GM19239 (cell line): ENCODE measurements at places on chromosomes 7 and 10.

- DNase-seq = no peak
These were observed 1.5 kb upstream of the MTPN start for GRCh38 chr7:135978624-135979023.

- no peak for DNase-seq
These were observed 80.8 kb upstream of the ADAM12 start for GRCh38 chr10:126468876-126469643.

DNA sequence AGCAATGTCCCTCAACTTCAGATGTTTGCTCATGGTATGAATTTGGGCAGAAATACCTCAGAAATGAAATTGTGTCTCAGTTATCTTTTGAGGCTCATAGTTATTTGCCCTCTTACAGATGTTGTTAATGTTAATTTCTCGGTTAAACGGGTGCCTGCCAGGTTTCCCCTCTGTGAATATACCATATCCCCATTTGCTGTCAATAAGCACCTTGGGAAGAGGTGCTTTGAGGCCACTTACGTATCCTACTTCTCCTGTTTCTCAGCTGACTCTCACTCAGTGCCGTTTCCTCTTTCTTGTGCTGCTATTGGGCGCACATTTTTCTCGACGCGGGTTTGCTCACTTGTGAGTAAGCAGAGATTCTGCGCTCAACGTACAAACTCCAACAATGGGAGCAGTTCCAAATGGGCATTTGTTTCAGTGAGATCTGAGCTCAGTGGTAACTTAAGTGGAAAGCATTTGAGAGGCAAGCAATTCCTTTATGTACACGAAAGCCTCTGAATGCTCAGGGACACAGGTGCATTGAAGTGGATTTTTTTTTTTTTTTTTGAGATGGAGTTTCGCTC lies 34.8 kb upstream of the JAKMIP3 start:
- DNase-seq = no peak

GRCh38 chr10:88190540-88191235 lies 327.3 kb downstream of the PTEN start:
- no peak for DNase-seq
